ENCODE measurements at places on chromosomes 12 and 14.

DNA sequence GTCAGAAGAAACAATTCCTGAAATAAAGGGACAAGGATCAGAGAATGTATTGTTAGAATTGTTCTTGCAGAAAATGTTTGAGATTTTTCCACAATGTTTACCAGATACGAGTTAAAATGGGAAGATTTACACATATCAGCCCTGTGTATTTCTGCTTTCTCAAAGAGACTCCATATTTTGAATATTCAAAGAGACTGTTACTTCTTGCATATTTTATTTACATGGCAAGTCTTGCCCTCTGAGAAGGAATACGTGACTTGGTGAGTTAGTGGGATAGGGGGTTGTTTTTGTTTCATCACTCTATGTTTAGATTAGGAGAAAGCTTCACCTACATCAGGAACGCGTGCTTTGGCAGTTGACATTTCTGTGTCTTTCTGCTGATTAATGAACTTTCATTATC, 56.1 kb upstream of the ZDHHC17 start:
- DNase-seq = no peak

- no peak for DNase-seq
Observed at GRCh38 chr14:104265918-104266630, 127.7 kb downstream of the KIF26A start.

DNA sequence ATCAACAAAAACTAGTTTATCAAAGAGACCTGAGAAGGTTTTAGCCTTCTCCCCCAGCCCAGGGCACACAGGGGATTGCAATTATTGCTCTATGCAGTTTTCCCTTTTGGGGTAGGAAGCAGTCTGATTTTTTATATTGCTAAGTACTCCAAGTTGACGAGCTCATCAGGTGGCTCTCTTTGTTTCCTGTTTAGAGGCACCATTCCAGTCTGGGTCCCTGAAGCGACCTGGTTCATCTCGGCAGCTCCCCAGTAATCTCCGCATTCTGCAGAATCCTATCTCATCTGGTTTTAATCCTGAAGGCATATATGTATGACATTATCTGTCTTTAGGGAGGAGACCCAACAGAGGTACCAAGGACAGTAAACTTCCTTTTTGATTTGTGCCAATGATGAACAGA, 56.3 kb downstream of the BHLHE41 start:
- DNase-seq = no peak

- no peak for DNase-seq
Observed at GRCh38 chr12:57764662-57765002, 2.2 kb downstream of the CYP27B1 start.

- no peak for DNase-seq
Observed at GRCh38 chr14:42734041-42734440, 1127.4 kb downstream of the LRFN5 start.

GRCh38 chr12:108175310-108175709, 46.2 kb downstream of the WSCD2 start:
- DNase-seq = no peak

DNA sequence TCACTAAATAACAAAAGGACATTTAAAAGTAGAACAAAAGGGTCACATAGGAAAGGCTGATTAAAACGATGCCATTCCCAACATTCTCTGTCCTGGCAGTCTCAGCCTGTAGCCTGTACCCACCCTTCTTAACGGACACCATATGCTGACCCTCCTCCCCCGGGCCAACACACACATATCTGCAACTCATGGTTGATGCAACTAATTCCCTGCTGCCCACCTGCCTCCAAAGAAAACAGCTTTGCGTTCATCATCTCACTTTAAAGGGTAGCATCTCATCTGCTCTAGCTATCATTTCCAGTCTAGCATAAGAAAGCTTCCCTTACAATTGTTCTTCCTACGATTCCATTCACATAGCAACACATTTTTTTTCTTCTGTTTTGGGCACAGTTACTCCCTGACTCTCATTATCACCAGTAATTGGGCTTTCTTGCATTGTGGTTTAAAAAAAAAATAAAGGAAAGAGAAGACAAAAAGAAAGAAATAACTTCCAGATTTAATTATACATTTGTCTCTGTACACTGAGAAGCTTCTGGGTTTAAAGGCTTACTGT, 92.9 kb downstream of the KCNC2 start:
- DNase-seq = no peak

DNA sequence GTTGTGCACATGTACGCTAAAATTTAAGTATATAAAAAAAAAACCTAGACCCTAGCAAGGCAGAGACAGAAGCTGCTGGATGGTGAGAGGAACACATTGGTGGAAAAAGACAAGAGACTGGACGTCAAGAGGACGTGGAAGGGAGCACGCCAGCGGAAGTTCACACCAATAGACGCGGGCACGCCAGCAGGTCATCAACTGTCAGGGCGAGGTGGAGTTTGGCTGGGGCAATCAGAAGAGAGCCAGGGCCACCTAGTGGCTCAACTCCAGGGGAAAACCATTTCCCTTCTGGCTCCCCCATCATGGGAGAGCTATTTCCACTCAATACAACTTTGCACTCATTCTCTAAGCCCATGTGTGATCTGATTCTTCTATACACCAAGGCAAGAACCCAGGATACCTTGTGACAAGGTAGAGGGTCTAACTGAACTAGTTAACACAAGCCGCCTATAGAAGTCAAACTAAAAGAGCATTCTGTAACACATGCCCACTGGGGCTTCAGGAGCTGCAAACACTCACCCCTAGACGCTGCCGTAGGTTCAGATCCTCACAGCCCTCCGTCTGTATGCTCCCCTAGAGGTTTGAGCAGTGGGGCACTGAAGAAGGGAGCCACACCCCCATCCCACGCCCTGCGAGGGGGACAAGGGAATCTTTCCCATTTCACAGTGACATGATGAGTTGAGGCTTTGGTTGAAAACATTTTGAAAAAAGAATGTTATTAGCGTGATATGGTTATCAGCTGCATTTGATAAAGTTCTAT, 702.7 kb downstream of the TMTC2 start:
- no peak for DNase-seq

- DNase-seq = no peak
Observed at GRCh38 chr12:32400114-32400672, 835 bp downstream of the FGD4 start.

GRCh38 chr14:64444984-64445845, 20.1 kb upstream of the AKAP5 start:
- DNase-seq = peak; percentile 19
